ENCODE measurements at places on chromosomes 6 and 20.

GRCh38 chr6:64100702-64101303, 465.2 kb downstream of the PHF3 start:
- DNase-seq, result no peak

- peak; percentile 4 for DNase-seq
These were observed 15.0 kb downstream of the SCAND1 start for GRCh38 chr20:35939264-35939663.

- DNase-seq, result no peak
These were observed 942.9 kb upstream of the EPHA7 start for GRCh38 chr6:94362061-94362864.

GRCh38 chr6:133610227-133610840, 278.6 kb upstream of the TCF21 start:
- peak; percentile 29 for DNase-seq

- no peak for DNase-seq
These were observed 55.9 kb upstream of the UBR2 start for GRCh38 chr6:42507901-42508300.

DNA sequence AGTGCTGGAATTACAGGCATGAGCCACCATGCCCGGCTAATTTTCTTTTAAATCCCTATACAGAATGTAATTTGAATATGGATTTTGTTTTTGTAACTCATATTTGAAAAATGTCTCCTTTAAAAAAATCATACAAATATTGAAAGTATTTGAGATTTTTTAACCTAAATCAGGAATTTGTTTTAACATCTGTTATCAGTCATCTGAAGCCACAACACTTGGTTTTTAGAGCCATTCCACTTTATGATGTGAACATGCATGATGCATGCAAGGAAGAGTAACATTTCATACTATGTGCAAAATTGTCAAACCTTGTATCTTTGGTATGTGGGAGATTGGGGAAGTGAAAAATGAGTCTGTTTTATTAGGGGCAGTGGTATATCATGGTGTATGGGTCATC, 124.5 kb upstream of the AHI1 start:
- no peak for DNase-seq

- no peak for DNase-seq
These were observed 79.1 kb downstream of the TNFRSF21 start for GRCh38 chr6:47230579-47230978.

DNA sequence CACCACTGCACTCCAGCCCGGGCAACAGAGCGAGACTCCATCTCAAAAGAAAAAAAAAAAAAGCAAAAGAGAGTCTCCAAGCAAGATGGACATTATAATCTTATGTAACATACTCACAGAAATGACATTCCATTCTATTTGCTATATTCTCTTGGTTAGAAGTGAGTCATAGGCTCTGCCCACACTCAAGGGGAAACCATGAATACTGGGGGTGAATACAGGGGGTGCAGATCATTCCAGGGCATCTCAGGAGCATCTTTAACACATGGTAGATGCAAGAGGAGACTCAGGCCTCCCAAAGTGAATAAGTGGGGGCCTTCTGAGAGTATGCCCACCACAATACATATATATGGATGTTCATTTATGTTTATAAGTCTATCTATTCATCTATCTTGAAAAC, 18.3 kb upstream of the RANBP9 start:
- peak; percentile 31 for DNase-seq

- DNase-seq, result no peak
These were observed 24.7 kb downstream of the SYTL3 start for GRCh38 chr6:158674342-158675131.

DNA sequence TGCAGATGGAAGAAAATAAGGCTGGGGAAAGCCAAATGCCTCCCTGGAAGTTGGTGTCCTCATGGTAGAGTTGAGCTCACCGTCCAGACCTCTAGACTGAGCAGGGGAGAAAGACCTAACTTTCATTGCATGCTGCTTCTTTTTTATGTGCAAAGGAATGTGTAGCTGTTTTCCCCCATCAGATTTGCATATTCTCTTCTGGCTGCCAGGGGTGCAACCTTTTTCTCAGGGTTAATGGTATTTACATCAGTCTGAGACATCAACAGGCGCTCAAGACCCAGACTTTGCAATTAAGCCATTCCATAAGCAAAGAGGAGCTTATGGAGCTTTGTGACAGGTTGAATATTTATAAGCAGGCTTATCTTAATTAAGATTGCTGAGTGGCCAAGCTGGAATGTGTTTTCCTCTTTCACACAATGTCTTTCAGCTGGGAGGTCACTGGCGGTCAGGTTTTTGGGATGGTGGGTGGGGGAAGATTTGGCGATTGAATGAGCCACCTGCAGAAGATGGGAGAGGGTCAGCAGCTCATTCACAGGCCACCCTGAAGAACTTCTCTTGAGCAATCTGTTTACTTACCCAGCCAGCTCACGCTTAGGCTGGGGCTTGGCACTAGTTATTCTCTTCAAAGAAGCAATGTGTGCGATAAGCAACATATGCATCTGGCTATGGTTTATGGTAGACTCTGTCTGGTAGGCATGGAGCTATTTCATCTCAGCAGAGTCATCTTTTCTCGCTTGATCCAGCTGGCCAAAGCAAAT, 88.6 kb downstream of the SCP2D1 start:
- no peak for DNase-seq

DNA sequence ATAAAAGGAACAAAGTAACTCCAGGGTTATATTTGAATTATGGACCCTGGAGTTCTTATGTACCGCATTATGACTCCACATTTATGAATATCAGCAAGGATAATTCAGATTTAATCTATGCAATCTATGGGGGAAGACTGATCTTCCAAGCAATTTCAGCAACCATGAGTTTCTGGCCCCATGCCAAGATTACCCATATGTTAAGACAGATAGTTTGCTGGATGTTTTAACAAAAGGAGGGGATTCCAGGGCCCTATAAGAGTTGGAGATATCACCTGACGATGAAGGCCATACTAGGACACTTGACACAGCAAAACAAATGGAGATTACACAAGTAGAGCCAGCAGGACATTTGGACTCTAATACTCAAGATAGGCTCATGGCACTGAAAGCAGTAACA, 45.9 kb upstream of the PLN start:
- DNase-seq, result no peak

DNA sequence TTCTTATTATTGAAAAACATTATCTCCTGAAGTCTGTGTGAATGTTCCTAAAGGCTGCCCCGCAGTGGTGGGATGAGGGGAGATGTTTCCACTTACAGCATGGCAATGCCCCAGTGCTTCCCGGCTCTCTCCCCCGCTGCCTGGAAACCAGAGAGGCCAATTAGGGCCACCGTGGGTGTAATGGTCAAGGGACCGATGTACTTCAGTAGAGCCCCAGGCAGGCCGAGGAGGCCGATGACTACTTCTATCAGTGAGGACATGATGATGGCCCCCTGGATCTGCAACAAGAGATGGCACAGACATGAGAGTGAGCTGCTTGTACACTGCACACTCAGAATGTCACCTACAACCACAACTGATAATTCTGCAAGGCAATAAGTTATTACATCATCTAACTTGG, 117.8 kb downstream of the SLC23A2 start:
- DNase-seq, result no peak

- DNase-seq, result no peak
These were observed 54.4 kb downstream of the KDM1B start for GRCh38 chr6:18209539-18210197.

DNA sequence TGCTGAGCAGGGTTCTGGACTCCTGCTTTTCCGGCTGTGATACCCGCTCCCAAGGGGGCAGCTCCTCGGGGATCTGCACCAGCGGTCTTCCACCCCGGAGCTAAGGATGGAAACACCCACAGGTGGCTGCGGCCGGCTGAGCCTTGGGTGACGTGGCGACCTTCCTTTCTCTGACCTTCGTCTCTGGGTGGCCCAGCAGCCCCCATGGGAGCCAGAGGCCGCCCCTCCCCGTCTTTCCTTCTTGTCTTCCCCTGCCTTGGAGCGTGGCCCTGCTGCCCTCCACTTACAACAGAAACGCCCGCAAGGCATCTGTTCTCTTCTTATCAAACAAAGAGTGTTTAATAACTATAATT, 405.7 kb downstream of the TAF4 start:
- no peak for DNase-seq

DNA sequence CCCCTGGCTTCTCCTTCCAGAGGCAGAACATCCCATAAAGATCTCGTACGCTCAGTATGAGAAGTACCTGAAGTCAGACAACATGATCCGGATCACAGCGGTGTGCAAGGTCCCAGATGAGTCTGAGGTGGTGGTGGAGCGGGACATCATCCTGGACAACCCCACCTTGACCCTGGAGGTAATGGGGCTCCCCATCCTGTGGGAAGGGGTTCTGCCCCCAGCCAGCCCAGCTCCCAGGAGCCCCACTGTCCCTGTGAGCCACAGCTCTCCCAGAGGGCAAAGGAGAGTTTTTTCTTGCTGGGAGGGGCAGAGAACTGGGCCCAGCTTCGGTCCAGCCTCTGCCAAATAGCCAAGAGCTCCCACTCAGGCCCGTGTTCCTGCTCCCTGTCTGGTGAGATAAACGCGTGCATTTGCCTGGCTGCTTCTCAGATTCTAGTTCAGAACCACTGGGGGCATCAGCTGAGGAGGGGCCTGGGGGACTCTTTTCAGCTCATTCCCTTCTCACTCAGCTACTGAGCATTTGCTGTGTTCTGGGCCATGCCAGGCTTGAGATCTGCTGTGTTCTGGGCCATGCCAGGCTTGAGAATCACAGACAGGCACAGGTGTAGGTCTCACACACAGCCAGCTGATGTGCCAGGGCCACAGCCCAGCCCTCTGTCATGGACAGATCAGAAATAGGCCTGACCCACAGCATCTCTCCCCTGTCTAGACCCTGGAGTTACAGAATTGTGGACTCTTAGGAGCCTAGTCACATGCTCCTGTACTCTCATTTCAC, 39.5 kb downstream of the TGM3 start:
- DNase-seq, result no peak

DNA sequence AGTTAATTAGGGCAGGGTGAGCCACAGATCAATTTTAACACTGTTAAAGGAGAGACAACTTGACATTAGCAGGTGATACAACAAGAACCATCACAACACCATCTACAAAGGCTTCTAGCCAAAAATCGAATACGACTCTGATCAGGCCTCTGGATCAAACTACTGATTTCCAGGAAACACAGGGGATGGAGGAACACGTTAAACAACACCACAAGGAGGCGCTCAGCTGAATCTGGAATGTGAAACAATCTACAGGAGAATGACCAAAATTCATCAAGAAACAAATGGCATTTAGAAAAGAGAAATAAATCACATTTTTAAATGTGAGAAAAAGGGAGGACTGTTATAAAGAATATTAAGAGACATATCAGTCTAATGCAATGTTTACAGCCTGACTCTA, 13.5 kb upstream of the MAFB start:
- no peak for DNase-seq

DNA sequence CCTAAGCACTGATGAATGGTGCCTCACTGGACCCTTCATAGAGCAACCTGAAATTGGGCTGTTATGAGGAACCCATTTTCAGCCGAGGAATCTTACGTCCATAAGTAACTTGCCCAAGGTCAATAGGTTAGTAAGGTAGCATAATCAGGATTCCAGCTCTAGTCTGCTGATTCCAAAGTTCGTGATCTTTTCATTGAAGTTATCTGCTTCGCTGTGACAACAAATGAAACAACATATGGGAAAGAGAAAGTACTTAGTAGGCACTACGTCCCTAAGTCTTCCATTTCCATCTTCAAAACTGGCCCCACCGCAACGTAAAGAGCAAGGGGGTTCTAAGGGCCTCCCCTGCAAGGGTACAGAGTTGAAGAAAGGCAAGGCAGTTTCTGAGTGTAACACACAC, 49.5 kb downstream of the MYLIP start:
- no peak for DNase-seq
